ENCODE measurements at places on chromosomes 5 and 9.

DNA sequence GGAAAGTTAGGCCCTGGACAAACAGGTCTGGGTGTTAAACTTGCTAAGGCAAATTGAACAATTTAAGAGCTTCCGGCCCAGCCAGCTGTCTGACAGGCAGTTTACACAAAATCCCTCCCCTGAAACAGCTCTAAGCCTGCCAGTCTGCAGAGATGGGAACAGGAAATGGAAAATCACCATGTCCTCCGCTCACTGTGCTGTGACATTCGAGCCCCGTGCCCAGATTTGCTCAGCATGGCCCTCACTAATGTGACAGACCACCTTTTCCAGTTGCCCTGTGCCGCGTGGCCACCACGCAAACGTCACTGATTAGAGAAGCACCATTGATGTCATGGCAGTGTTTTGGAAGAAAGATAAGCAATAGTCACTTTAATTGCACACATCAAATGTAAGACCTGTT, 41.0 kb downstream of the CCNJL start:
- no peak for DNase-seq

GRCh38 chr9:98219794-98220370, 27.4 kb upstream of the CORO2A start:
- no peak for DNase-seq

- no peak for DNase-seq
Observed at GRCh38 chr9:88685966-88686365, 151.0 kb downstream of the NXNL2 start.

DNA sequence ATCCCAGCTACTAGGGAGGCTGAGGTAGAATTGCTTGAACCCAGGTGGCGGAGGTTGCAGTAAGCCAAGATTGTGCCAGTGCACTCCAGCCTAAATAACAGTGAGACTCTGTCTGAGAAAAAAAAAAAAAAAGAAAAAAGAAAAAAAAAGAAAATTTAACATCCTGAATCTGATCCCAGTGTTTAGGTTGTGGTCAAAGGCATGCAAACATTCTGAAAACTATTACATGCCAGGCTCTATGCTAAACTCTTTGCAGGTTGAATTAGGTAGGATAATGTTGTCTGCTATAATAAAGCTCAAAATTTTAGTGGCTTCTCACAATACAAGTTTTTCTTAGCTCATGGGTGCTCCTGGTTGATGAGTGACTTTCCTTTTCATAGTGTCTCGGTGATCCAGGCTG, 367.4 kb downstream of the PSAT1 start:
- no peak for DNase-seq

DNA sequence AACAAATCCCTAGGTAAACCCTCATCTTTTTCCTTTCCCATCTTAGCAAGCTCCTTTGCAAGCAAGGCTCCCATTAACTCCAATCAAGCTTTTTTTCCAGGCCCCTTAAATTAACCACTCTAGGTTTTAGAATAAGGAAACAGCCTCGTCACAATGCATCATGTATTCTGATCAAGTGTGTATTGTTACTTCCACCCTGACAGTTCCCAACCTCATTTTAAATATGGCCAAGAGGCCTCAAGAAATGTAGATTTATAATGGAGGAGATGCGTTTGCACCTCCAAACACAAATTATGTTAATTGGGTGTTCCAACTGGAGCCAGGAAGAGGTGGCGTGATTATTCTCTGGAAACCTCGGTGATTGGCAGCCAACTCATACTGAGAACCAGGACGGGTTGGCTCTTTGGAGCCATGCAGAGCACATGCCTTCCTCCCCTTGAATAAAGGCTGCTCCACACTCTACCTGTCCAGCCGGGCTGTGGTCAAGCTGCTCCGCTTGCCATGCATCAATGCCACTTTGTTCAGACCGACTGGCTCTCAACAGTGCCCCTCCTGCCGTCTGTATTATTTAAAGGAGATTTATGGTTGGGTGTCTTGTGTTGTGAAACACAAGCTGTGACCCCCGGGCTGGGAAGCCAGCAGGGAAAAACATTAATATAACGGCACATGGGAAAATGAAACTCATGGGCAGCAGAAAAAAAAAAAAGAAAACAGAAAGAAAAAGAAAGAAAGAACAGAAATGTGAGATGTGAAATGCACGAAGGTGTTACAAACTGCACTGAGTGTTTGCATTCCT, 191.1 kb downstream of the EBF1 start:
- no peak for DNase-seq

DNA sequence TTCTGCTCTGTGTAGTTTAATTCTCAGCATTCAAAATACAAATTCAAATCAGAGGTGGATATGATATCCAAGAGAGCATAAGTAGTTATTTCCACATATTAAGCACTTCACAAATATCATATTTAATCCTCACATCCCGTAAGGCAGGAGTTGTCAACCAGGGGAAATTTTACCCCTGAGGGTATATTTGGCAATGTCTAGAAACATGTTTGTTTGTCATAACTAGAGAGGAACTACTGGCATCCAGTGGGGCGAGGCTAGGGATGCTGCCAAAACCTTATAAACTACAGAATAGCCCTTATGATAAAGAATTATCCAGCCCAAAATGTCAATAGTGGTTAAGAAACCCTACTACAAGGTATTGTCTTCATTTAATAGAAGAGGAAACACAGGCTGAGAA, 619.4 kb downstream of the SLCO4C1 start:
- no peak for DNase-seq

GRCh38 chr5:164203581-164204225, 698.3 kb downstream of the MAT2B start:
- no peak for DNase-seq

DNA sequence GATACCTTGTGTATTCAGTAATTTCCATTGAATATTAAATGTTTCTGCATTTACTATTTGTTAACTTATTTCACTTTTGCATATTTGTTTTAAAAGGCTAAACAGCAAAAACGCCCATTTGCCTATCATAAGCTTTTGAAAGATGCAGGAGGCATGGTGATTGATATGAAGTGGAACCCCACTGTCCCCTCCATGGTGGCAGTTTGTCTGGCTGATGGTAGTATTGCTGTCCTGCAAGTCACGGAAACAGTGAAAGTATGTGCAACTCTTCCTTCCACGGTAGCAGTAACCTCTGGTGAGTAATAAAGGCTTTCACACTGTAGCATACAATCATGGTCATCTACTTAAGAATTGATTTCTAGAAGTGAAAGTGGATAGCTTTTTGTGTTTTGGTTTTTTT, 3.8 kb downstream of the NUP214 start:
- DNase-seq, result no peak

- DNase-seq, result no peak
Observed at GRCh38 chr9:134546246-134546731, 95.3 kb upstream of the COL5A1 start.

GRCh38 chr5:141762316-141762715, 80.3 kb upstream of the ARAP3 start:
- DNase-seq, result no peak

DNA sequence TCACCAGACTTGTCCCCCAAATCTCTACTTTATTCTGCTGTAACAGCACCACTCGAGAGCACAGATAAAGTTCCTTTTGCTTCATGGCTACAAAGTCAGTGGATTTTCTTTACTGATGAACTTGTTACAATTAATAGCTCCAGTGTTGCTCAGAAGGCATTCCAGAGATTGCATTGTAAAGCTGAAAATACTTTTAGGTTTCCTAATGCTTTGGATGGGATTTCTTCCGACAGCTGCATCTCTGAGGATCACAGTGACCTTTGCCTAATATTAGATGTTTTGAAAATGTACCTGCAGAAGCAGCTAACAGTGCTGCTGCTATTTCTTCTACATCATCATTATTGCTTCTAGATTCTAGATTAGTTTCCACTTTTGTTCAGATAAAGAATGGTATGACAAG, 58.8 kb upstream of the TMEM171 start:
- no peak for DNase-seq

GRCh38 chr5:116068028-116068632, 16.7 kb upstream of the COMMD10 start:
- DNase-seq, result peak; percentile 46

DNA sequence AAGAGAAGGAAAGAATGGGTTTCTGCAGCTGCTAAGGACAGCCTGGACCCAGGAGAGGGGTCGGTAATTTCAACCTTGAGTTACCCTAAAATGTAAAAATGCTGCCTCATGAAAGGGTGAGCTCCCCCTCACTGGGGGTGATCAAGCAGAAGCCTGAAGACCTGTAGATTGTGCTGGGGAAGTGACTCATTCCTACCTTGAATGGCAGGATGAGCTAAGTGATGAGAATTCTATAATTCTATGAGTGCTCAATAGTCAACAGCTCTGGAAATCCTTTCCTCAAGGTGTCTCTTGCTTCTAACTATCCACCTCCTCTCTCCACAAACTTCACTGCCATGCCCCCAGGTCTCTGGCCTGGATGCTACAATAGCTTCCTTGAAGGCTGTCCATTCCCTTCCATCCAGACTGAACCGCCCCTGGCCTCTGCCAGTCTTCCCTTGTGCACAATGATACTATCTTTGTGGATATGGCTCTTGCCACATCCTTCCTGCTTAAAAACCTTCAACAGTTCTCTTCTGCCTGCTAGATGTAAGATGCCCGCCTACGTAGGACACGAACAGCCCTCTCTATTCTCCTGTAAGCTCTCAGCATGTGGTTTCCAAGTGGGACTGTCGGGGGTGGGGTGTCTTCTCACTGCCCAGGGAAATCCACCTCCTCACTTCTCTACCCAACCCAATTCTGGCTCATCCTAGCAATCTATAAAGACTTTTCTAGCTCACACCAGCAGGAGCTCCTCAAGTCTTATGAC, 50.6 kb downstream of the PTPN3 start:
- DNase-seq, result no peak

DNA sequence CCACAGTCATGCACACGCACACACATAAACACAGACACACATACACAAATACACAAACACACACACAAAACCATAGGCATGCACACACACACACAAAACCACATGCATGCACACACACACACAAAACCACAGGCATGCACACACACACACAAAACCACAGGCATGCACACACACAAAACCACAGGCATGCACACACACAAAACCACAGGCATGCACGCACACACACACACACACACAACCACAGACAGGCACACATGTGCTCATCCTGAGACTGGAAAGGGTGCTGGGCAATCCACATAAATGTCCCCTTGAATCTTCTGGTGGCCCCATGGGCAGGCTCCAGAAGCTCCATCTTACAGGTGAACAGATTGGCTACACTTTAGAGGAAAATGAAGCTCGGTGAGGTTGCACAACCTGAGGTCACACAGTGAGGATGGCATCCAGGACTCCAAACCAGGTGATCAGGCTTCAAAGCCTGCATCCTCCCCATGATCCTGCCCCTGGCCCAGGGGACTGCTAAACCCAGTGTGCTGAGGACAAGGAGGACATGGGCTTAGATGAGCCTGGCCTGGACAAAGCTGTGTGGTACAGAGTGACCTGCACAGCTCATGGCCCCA, 144.8 kb downstream of the GADD45G start:
- DNase-seq, result no peak

DNA sequence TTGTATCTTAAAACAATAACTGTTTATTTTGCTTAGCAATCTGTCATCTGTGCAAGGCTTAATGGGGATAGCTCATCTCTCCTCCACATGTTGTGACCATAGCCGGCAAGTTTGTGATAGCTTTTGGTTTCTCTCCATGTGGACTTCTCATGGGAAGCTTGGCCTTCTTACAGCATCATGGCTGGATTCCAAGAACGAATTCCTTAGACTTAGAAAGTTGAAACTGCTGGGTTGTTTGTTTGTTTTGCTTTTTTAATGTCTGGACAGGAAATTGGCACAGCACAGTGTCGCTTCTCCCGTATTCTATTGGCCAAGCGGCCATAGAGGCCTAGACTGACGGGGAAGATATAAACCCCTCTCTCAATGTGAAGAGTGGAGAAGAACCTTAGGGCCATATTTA, 61.0 kb upstream of the PRDM9 start:
- DNase-seq, result no peak

GRCh38 chr9:9299134-9299533, 1313.7 kb downstream of the PTPRD start:
- DNase-seq, result no peak

DNA sequence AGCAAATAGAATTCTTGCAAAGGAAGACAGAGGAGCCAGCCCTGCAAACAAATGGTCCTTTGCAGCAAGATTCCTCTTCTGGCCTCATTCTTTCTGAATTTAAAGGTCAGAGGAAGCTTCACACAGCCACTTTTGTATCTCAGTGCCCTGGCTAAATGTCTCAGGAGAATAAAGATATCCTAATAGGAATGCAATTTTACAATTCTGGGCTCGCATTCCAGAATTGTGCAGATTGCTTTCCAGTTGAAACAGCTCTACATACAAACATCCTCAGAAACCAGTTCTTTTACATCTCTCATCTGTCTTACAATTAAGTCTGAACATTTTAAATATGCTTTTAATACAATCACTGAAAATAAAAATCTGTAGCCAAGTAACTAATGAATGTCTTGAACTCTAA, 14.6 kb upstream of the ACOT12 start:
- DNase-seq, result no peak

- no peak for DNase-seq
Observed at GRCh38 chr5:52491818-52492217, 295.9 kb upstream of the ITGA1 start.

DNA sequence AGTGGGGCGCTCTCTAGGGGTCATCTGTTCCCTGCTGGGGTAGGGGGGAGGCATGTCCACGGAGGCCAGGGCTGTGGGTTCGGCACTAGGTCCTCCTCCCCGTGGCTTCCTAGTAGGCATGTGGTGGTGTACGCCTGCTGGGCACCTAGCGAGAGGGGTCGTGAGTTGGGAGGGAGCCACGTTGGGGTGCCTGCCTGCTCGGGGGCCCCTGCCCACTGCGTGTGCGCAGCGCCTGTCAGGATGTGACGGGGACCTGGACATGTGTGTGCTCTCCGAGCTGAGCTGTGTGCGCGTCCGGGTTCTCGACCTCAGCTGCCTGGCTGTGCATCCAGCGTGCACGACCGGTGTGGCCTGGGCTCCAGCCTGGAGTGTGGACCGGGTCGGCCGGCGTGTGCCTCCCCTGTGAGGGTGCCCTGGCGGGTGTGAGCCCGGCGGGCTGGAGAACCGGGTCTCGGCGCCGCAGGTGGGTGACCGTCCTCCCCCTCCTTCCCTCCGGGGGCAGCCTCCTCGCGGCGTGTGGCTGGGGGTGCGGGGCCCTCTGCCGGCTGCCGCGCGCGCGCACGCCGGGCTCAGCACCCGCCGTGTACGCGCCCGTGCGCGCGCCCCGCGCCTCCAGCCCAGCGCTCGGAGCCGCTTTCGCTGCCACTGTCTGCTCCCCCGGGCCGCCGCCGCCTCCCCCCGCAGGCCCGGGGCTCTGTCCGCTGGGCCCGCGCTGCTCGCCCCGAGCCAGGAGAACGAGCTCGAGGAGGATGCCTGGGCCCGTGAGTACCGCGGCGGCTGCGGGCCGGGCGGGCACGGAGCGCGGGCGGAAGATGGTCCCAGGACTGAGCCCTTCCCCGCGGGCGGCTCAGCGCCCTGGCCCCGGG, at the start of gene PRR7:
TSS of gene PRR7 (plus strand) at position 615 of the 866 bp plus-strand sequence. CDS start 8,254 bp downstream, outside the sequence.
- peak; percentile 71 for DNase-seq

- no peak for DNase-seq
Observed at GRCh38 chr9:135817951-135818717, 89.2 kb downstream of the CAMSAP1 start.

DNA sequence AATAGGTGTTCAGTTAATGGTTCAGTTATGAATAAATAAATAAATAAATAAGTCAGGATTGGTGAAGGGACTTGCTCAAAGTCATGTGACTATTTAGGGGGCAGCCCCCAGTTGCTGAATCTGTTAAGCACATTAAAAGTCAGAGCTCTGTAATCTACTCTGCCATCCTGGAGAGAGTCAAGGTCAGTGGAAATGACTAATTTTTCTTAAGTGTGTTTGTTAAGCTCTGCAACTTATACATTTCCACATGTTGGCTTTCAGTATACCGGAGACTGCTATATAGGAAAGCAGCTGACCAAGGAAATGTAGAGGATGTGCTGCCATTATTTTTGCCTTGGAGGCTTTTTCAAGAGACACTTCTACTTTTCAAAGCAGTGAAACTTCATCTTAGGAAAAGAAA, 57.9 kb downstream of the KIAA1958 start:
- DNase-seq, result no peak
